Neural crest cell (in vitro differentiated cells): ENCODE measurements at places on chromosomes 5 and 9.

- peak; percentile 20 for DNase-seq
These were observed 93.0 kb upstream of the NIPAL4 start for GRCh38 chr5:157366741-157367674.

DNA sequence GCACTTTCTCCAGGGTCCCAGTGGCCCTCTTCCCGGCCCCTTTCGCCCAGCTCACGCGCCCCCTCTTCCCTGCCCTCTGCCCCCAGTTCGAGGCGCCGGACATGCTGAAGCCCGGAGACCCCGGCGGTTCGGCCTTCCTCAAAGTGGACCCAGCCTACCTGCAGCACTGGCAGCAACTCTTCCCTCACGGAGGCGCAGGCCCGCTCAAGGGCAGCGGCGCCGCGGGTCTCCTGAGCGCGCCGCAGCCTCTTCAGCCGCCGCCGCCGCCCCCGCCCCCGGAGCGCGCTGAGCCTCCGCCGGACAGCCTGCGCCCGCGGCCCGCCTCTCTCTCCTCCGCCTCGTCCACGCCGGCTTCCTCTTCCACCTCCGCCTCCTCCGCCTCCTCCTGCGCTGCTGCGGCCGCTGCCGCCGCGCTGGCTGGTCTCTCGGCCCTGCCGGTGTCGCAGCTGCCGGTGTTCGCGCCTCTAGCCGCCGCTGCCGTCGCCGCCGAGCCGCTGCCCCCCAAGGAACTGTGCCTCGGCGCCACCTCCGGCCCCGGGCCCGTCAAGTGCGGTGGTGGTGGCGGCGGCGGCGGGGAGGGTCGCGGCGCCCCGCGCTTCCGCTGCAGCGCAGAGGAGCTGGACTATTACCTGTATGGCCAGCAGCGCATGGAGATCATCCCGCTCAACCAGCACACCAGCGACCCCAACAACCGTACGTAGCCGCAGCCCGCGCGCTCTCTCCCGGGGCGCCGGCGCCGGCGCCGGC is 1.0 kb downstream of the PRDM6 start:
- peak; percentile 34 for DNase-seq

DNA sequence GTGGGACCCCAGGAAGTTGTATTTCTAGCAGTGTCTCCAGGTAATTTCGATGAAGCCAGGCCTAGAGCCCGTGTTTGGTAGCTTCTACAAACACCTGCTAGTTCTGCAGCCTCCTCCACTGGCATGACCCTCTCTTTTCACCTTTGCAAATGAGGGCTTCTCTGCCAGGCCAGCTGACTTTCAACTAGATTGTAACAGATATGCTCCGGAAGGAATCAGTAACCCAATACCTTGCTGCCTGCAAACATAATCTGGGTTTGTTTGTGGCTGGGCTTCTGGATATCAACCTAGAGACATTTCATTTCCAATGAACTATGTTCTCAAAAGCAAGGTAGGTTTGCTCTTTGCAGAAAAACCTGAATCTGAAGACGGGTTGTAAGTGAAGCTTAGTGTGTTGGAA is 354.8 kb downstream of the DMRT2 start:
- DNase-seq = no peak

- DNase-seq = no peak
These were observed 58.3 kb upstream of the NXNL2 start for GRCh38 chr9:88476491-88477271.

- DNase-seq = peak; percentile 18
These were observed 10.8 kb downstream of the KCNV2 start for GRCh38 chr9:2727966-2728613.

DNA sequence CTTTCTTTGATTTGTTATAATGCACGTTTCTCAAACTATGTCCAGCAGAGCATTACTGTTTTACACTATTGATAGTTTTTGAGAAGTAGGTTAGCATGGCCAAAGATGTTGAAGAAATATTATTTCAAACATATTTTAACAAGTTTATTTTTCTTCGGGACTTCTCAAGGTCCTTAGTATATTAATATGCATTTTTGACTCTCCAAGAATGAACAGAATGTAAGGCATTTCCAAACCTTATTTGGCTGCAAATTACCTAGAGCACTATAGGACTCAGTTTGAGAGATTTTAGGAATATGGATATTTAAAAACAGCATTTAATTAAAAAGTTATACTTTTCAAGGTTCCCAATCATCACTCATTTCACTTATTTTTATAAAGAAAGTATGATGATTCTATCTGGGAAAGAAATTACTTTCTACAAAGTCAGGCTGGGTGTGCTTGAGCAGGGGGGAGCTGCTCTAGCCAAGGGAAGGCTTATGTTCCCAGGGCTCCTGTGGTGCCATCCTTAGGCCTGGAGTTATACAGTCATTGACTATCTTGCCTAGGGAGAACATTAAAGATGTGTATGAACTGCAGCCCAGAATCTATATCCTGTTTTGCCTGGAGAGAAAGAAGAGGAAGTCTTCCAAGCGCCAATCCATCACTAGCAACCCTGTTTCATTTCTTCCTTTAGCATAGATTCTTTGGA is 27.6 kb upstream of the NREP start:
- DNase-seq = no peak

- no peak for DNase-seq
These were observed 303.8 kb upstream of the WWC1 start for GRCh38 chr5:167987490-167988280.

- peak; percentile 37 for DNase-seq
These were observed 83.7 kb downstream of the ADAMTS2 start for GRCh38 chr5:179261301-179262125.

DNA sequence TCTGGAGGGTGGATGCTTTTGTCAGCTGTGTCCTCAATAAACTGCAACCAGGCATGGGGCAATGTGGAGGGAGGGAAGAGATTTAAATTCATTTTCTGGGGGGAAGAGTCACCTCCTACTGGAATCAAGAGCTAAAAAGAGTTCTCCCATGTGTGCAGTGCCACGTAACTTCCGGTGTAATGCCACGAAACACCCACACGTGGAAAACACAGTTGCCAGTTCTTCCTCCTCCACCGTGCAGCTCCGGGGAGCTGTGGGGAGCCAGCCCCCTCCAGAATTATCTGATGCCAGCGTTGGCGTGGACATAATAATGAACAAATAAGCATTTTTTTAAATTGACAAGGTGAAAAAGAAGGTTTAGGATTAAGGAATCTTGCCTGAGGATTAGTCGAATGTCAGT is 32.1 kb upstream of the MED10 start:
- no peak for DNase-seq

DNA sequence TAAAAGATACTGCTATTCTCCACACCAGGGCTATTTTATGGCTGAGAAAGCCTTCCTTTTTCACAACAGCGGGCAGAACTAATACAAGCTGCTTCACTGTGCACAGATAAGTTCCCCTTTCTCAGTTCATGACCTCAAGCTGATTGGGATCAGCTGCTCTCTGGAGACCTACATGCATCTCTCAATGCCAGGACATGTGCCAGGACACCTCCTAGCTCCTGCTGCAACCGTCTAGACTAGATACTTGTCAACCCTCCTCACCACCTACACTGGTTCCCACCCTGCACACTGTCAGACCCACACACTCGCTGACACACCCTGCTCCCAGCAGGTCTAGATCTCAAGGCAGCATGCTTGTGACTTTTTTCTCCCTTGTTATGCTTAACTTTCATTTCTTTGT is 39.8 kb downstream of the STARD4 start:
- DNase-seq = no peak

- DNase-seq = no peak
These were observed 6.1 kb downstream of the NOTCH1 start for GRCh38 chr9:136539427-136540421.

- DNase-seq = no peak
These were observed 101.1 kb upstream of the DAP start for GRCh38 chr5:10862085-10862484.

- no peak for DNase-seq
These were observed 77.5 kb downstream of the SPATA31C2 start for GRCh38 chr9:88060746-88061145.

- no peak for DNase-seq
These were observed 177.9 kb downstream of the PCSK1 start for GRCh38 chr5:96254980-96255691.

DNA sequence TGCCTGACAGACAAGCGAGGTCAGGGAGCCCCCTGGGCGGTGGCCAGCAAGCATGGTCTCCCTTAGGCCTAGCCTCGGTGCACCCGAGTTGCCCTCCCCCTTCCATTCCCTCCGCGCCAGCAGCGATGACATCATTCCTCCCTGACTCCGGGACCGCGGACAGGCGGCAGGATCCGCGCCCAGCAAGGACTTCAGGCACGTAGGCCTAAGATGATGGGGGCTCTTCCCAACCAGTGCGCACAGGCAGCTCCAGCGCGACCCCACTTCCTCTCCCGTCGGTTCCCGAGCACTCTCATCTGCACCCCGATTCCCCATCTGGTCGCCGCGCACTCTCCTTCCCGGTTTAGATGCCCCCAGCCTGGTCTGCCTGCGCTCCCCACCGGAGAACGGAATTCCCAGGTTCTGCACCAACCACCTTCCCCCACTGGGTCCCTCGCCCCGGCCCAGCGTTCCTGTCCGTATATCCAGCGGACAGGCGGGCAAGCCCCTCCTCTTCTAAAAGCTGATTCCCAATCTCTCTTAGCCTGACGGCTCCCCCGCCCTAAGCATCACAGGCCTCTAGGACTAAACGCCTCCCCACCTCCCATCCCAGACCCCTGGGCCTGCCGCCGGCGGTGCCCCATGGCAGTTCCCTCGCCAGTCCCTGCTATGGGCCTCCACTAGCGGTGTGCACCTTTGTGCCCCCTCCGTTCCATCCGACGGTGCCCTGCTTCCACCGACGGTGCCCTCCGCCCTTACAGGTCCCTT is 931 bp downstream of the FAM219A start:
- DNase-seq = peak; percentile 37

DNA sequence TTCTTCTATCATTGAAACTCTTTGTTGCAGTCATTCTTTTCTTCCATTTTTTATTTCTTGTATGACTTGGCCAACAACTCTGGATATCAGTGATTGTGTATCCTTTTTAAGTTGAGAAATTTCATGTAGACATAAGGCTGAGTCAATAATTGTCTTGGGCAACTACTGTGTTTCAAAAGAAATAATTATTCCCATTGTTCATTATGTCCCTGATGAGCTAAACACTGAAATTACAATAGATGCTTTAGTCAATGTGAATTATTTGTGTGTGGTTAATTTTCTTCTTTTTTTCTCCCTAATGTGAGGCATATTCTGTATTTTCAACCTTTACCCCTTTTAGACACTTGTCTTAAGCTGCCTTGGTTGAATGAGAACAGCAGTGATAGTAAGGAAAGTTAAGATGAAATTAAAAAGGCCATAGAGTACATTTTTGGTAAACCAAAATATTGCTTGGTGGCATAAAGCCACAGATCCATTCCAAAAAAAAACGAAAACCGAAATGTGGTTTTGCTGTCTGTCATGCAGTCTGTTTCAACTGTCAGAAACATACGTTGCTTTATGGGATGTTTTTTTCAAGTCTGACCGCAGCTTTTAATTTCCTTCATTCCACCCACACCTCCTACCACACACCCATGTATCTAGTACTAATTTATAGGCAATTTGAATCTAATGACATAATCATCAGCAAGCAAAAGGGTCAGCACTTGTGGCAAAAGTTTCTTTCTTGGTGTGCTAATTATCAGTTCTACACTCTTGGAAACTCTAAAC is 21.1 kb downstream of the TLE4 start:
- no peak for DNase-seq

DNA sequence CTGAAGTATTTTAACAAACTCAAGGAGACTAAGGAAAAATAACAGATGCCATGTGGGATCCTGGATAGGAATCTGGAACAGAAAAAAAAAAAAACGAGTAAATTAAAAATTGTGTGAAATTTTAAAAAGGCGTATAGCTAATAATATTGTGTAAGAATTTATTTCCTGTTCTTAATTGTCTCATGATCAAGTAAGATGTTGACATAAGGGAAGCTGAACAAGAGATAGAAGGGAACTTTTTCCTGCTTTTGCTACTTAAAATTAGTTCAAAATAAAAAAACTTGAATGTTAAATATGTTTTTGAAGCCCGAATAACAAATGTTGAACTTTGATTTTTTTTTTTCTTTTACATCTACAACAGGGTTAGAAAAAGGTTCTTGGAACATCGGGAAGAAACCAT is 10.5 kb downstream of the SNAPC3 start:
- no peak for DNase-seq

GRCh38 chr5:137016783-137017324 is 482.3 kb downstream of the SPOCK1 start:
- no peak for DNase-seq

DNA sequence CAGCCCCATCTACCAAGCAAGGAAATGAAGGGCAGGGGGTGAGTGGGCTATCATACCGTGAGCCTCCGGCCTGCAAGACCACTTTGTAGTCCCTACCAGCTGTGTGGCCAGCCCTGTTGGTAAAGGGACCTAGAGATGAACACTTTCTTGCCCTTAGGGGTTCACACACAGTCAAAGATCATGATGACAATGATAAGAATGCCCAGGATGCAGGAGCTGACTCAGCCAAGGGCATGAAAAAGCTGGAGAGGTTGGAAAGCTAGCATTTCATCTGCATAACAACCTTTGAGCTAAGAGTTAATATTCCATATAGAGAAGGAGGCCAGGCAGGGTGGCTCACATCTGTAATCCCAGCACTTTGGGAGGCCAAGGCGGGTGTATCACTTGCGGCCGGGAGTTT is 19.2 kb upstream of the FGFR4 start:
- DNase-seq = no peak

DNA sequence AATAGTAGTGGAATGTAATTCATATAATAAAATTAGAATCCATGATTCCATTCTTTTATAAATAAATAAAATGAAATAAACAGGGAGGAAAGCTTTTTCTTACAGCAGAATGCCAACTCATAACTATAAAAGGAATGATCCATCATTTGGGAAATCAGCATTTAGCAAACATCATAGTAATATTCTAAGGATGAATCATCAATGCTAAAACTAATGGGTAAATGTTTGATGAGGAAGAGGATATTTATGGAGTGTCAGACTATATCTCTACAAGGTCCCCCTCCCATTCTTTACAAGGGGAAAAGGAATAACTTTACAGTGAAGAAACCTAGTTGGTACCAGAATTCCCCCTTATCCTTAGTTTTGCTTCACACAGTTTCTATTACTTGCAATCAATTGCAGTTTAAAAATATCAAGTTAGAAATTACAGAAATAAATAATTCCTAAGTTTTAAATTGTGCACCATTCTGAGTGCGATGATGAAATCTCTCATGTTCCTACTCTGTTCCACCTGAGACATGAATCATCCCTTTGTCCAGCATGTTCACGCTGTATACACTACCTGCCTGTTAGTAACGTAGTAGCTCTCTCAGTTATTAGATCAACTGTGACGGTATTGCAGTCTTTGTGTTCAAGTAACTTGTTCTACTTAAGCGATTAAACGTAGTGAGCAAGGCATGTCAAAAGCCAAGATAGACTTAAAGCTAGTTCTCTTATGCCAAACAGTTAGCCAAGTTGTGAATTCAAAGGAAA is 14.2 kb upstream of the JAKMIP2 start:
- no peak for DNase-seq

GRCh38 chr5:148897842-148898241 is 71.4 kb downstream of the ADRB2 start:
- DNase-seq = no peak

- no peak for DNase-seq
These were observed 22.1 kb downstream of the LMX1B start for GRCh38 chr9:126635661-126636439.
